ENCODE measurements at places on chromosomes 5 and 9. TPM values are rescaled to one million over a fixed set of nuclear protein-coding genes. Genes with fewer than 3 reads are reported as not detected.

DNA sequence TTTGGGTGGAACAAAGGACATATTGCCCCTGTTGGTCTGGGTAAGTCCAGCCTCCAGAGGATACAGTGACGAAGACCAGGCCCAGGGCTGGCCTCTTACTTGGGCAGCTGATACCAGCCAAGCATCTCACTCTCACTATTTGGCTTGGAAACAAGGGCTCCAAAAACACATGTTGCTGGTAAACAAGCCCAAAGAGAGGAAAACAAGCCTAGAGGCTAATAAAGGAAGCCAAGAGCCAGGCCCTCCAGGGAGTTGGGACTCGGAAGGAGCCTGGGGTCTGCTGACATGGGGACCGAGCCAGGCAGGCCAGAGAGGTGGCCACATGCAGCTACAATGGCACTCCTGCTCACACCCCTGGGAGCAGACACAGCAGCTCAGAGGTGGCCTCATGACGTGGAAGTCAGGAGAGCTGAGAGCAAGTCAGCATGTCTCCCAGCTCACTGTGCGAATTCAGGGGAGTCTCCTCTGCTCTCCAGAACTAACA is 5.7 kb downstream of the SPARC start:
- DNase-seq = no peak

DNA sequence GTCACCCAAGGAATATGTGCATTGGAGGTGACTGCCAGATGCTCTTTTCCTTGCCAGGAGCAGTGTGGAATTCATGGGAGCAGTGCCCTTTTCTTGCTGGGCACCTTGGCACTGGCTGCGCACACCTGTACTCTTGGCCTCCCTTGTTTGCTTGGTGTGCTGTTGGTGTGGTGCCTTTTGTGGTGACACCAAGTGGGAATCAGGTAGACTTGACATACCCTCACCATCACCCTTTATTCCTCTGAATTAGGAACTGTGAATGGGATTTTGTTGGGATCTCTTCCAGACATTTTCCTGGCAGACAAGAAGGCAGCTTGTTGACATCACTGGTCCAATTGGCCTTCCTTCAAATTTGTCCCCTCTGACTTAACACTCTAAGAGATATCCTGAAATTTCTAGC is 82.3 kb downstream of the RAI14 start:
- no peak for DNase-seq

- DNase-seq = no peak
Measured at GRCh38 chr9:78324068-78324650, 27.2 kb downstream of the PSAT1 start.

- DNase-seq = peak; percentile 99
Measured at GRCh38 chr5:43066799-43067741, 27.0 kb upstream of the ANXA2R start.

- DNase-seq = peak; percentile 73
Measured at GRCh38 chr5:142432961-142433360, 108.1 kb upstream of the SPRY4 start.

The ADCY2 gene
- total RNA-seq = 0.42 TPM
